ENCODE measurements at places on chromosomes 11 and 22.

- DNase-seq: no peak
Measured at GRCh38 chr11:93519179-93519578, 24.0 kb downstream of the SMCO4 start.

GRCh38 chr11:31877083-31877482, 66.0 kb upstream of the PAX6 start:
- DNase-seq: no peak

- DNase-seq: no peak
Measured at GRCh38 chr11:127496165-127496564, 495.6 kb upstream of the KIRREL3 start.

DNA sequence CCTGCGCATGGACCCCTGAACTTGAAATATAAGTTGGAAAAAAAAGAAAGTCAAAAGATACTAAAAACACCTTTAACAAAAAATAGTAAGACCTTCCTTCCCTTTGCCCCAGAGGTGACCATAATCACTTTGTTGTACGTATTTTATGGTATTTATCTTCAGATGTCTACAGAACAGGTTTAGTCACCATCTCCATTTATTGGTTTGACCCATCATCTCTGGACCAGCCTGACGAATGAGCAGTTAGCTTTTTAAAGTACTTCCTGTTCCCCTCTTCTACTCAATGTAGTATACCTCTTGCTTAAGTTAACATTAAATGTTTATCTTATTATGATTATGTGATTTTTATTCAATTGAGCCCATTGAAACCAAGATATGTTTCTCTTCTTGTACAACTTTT, 64.7 kb upstream of the CREB3L1 start:
- DNase-seq: no peak

- DNase-seq: no peak
Measured at GRCh38 chr11:105923807-105924206, 98.2 kb downstream of the MSANTD4 start.

- DNase-seq: no peak
Measured at GRCh38 chr11:22225190-22225589, 32.3 kb downstream of the ANO5 start.

GRCh38 chr22:46967445-46968358, 205.3 kb downstream of the TBC1D22A start:
- no peak for DNase-seq

DNA sequence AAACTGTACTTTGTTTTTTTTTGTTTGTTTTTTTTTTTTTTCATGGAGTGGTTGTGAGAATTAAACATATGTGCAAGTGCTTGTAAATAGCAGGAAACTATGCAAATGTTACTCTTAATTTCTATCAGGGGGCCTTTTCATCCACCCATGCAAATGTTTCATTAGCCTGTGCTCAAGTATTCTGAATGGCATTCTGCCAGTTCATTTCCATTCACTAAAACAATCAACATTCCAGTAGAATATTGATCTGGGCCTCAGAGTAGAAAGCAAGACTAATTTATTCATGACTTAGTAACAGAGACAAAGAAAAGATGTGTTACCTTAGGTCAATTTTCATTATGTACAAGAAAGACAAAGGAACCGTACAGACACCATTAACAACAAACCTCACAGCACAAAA, 971.4 kb downstream of the DLG2 start:
- DNase-seq: no peak

DNA sequence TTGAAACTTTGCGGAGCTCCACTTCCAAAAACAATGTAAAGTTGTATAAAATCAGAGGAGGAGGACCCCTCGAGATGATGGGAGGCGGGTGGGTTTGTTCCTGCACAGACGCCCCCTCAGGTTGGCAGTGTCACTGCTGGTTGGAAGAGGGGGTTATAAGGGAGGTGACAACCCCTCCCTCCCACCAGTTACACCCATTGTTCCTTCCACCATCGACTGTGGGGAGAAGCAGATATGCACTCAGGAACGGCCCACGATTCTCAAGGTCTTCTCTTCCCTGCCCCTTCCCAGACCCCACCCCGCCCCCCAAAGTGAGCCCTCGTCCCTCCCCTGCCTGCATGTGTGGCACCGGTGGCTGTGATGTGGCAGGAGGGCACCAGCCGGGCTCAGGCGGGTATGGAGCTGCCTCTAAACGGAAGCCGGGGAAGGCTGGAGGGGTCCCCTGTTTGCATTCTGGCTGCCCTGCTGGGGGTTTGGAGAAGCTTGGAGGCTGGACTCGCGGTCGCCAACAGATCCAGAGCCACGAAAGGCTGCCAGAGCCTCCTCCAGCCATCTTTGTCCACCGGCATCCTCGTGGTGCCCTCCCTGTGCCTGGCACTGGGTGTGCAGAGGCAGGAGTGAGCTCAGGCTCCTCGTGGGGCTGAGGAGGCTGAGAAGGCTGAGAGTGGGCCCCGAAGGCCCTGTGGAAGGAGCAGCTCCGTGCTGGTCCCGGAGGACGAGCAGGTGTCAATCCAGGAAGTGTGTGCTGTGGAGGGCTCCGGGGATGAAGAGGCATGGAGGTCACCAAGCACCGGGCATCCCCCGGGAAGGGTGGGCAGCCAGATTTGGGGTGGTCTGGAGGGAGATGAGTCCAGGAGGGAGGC, 778 bp downstream of the KDELR3 start:
- DNase-seq: no peak

- DNase-seq: no peak
Measured at GRCh38 chr22:28977060-28977459, 84.6 kb downstream of the C22orf31 start.

DNA sequence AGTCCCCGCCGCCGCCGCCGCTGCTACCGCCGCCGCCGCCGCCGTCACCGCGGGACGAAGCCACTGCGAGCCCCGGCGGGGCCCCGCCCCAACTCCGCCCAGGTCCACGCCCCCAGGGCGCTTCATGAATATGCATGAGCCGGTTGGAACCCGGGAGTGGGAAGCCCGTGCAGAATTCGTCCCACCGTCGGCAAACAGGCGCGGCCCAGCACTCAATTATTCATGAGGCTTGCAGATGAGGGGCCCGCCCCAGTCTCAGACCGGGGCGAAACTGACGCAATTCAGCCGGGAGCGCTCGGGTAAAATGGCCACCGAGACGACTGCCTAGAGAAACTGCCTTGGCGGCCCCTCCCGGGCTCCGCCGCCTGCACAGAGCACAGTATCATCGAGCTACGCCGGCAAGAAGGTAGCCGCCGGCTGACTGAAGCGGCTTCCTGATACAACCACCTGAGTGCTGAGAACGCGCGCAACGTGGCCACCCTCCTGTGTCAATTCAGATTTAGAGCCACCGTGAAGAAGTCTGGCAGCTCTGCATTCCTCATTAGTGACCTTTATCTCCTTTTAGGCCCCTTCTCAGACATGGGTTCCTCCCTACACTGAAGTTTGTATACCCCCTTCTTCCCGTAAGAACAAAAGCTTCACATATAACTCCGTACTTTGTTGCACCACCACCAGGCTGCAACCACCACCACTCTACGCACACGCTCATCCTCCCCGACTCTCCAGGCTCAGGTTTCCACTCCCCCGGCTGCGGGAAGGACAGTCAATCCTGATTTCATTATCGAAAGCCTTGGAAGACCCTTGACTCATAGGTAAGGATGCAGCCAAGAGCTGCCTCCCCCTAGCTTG, at the start of gene TNKS1BP1:
Gene TNKS1BP1, minus strand, starts transcription at position 67 of the 849 bp plus-strand sequence. CDS start 3,067 bp downstream, outside the sequence.
- peak; percentile 90 for DNase-seq

DNA sequence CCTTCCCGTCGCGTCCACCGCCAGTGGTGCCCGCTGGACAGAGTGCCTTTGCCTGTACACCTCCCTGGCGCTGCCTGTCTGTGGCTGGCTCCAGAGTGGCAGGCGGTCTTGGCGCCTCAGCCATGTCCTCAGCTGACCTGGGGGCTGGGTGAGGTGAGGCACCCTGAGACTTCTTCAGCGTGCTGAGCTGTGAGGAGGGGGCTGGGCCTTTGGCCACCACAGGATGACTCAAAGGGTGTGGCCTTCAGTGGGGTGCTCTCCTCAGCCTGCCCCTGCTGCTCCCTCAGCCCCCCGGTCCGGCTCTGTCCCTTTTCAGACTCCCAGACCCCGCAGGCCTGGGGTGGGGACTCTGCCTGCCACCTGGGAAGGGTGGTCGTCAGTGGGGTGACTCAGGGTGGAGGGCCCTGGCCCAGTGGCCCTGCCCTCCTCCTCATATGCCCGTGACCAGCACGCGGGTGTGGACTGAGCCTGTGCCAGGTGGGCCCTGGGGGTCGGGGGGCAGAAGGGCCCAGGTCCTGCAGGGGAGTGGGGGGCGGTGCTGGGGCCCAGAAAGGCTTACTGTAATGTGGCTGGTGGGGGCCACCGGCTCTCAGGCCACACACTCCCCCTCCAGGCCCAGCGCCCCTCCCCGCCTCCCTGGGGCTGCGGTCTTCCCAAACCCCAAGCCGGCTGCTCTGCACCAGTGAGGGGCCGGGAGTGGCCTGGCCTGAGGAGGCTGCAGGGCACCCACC, 15.9 kb downstream of the CRELD2 start:
- no peak for DNase-seq

Data from AG09309 (cell line).